Mesenteric fat pad (tissue), 1 donor: ENCODE measurements at places on chromosomes 1 and 21. TPM values are rescaled to one million over a fixed set of nuclear protein-coding genes. Genes with fewer than 3 reads are reported as not detected.
A peak's percentile ranks its signal among the peaks of the same experiment; 100 is the strongest.

DNA sequence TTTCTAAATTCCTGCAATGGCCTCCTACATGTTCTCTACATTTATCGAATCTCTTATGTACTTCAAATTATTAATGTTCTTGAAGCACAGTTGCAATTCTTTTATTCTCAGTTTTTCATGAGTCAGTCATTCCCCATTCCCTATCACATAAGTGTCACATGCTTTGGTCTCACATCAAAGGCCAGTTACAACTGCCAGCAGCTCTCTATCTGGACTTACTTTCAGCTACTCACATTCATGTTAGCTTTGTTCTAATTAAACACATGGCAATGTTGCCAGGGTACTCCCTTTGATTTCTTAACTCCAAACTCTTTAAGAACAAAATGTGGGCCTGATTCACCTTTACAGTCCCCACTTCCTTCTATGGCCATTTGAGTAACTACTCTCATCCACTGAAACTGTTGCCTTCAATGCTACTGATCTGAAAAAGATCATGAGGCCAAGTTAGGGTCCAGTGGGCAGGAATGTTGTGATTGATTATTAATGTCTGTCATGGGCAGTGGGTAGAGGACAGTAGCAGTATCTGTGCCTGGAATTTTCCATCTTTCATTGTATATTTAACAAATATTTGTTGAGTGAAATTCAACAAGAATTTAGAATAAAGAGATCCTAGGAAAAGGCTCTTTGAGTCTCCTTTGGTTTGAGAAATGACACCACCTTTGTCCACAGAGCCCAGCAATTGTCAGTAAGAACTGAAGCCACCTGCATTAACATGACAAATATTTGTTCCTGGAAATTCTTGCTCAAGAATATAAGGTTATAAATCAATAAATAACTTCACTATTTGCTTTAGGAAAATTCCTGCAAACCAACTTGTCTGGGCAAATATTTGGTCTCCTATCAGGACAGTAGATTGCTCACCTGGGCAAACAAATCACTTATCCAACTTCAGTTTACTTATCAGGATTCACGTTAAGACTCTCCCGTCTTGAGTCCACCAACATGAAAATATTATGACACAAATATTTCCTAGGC, 153.6 kb upstream of the SAMSN1 start:
- DNase-seq, result no peak

GRCh38 chr1:76291191-76291590, 216.6 kb downstream of the ST6GALNAC3 start:
- DNase-seq, result no peak

DNA sequence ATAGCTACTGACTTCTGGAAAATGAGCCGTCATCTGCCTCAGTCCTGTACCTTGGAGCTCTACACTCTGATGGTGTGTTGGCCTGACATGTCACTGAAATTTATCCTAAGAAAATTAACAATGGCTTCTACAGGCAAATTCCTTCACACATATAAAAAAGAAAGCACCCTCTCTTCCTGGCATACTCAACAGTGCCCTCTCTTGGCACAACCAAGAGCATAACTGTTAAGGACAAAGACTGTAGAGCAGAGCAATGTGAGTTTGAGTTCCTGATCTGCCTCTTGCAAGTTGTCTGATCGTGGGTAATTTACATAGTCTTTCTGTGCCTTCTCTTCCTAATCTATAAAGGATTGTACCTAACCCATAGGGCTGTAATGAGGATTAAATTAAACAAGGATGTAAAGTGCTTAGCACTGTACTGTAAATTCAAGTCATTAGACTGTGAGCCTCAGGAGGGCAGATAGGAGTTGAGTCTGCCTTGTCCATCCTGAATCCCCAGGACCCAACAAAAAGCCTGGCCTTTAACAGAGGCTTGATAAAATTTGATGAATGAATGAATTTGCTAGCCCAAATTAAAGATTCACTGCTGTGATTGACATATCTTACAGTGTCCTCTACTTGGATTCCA, 83.5 kb downstream of the SYF2 start:
- DNase-seq, result no peak

DNA sequence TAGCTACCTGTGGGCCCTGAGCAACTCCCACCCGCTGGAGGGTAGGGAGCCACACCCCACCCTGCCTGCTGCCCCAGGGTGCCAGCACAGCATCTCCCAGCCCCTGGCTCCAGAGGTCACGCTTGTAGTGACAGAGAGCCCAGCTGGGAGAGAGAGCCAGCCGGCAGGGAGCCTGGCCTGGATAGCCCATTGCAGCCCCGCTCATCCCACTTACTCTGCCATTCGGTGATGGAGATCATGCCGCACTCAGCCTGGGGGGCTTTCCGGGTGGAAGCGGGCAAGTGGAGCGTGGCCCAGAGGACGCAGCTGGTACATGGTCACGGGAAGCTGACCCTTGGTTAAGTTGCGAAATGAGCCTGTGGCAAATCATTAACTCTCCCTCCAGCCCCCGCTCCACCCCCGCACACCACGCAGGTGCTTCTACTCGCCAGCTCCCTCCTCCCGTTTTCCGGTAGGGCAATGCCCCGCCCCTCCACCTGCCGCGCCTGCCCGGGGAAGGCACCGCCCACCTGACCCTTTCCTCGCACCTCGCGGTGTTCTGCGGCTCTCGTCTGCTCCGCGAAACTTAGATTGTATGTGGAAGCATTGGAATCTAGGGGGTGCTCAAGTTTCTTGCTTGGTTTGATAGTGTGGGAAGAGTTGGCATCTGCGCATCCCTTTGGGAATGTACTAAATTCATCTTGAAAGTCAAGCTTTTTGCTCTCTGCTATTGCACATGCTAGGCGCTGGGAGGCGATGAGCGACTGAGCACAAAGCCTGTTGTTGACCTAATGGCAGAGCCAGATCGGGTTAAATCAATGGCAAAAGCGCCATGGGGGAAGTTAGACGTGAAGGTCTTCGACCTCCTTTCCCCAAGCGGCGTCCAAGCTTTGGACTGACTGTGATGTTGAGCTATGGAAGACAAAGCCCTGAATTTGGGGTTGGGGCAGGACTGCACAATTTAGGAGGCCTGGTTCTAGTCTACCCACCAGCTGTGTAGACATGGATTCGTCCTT, at the start of gene GOLT1A:
Gene GOLT1A, minus strand, starts transcription at position 321 of the 995 bp plus-strand sequence. Its CDS starts 82 bp downstream, at position 239.
- no peak for DNase-seq

DNA sequence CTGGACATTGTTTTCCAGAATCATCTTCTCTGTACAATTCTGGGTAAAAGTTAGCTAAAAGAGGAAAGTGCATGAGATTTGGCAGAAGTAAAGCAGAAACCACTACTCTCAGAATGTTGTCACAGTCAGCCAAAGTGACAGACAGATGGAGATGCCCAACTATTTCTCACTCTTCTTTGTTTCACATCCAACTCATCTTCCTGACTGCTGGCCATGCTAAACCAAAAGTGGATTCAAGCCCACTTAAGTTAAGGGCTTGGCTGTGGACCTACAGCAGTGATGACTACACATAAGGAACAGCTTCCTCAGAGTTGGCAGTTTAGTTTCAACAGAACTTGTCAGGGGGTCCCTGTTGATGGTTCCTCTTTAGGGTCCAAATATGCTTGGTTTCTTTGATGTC, 730.2 kb downstream of the LRRIQ3 start:
- no peak for DNase-seq

- DNase-seq, result no peak
These were observed 119.1 kb downstream of the TGFBR3 start for GRCh38 chr1:91766883-91767282.

DNA sequence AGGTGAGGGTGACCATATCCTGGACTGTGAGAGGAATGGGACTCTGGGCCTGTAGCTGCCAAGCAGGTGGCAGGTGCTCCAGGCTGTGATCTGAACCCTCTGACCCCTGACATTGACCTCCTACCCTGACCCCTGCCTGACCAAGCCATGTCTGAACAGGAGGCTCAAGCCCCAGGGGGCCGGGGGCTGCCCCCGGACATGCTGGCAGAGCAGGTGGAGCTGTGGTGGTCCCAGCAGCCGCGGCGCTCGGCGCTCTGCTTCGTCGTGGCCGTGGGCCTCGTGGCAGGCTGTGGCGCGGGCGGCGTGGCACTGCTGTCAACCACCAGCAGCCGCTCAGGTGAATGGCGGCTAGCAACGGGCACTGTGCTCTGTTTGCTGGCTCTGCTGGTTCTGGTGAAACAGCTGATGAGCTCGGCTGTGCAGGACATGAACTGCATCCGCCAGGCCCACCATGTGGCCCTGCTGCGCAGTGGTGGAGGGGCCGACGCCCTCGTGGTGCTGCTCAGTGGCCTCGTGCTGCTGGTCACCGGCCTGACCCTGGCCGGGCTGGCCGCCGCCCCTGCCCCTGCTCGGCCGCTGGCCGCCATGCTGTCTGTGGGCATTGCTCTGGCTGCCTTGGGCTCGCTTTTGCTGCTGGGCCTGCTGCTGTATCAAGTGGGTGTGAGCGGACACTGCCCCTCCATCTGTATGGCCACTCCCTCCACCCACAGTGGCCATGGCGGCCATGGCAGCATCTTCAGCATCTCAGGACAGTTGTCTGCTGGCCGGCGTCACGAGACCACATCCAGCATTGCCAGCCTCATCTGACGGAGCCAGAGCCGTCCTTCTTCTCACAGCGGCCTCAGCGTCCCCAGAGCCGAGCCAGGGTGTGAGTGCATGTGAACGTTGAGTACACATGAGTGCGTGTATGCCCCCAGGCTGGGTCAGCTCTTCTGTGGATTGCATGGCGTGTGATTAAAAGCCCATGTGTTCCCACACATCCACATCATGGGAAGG, 3.1 kb downstream of the TMEM125 start:
- peak; percentile 86 for DNase-seq

- DNase-seq, result no peak
These were observed 22.0 kb upstream of the BLACAT1 start for GRCh38 chr1:205477759-205478247.

DNA sequence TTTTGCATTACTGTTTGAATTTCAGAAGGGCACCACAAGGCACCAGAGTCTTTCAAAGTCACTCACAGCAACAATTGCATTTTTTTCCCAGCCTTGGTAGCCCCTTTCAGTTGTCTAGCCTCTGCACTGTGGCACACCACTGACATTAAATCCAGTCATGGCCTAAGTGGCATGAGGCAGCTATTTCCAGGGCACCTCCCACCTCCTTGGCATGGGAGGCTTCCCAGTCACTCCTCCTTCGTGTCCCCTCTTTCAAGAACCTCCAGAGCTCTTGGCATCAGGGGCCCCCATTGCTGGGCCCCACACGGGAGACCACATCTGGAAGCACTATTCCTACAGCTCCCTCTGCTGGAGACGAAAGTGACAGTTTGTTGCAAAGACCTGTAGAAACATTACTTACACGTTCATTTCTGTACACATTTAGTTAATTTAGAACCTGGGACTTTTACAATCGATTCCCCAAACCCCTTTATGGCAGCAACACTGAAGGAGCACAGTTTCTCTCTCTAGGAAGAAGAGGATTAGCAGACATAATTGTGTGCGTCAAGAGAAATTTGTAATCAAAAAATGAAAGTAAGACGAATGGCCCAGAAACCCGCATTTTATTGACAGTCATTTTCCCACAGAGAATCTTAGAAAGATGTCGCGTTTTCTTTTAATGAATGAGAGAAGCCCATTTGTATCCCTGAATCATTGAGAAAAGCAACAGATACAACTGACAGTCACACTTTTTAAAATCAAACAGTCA, 5.7 kb upstream of the CHD5 start:
- no peak for DNase-seq

DNA sequence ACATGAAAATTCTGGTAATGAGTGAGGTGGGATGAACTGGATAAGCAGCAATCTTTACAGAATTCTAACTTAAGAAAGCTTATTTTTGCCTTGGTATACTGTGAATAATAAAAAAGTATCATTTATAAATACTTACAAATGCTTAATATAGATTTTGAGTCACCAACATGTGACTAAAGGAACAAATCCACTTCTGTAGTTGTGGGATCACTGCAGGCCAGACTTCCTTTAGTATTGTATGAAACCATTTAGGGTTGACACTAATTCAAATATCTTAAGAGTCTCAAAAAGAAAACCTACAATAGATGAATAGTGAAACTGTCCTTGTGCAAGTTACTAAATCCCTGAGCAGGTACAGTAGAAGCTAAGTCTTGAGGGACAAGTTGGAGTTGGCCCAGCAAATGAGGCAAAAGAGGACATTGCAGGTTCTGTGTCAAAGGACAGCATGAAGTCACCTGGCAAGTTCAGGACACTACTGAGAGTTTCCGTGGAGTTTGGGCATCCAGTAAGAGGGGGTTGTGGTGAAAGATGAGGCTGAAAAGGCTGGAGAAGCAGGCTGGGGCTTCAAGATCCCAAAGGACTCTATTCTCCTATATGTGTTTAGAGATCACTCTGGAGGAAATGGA, 5.9 kb upstream of the THEM4 start:
- DNase-seq, result no peak

DNA sequence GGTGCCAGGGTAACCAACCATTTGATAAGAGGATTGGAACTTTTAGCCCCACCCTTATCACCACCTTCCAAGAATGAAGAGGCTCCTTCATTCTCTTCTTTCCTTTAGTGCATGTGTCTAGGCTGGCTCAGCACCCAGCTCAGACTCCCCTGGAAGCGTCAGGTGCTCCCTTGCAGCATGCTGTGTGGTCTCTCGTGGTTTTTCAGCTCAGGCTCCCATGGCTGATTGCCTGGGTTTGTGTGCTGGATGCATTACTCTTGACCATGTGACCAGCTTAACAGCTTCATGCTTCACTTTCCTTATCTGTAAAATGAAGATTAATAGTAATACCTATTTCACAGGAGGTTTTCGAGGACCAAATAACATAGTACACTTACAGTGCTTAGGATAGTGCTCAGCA, 198.4 kb downstream of the HHAT start:
- no peak for DNase-seq

- no peak for DNase-seq
These were observed 65.5 kb upstream of the CR1L start for GRCh38 chr1:207579436-207579799.

DNA sequence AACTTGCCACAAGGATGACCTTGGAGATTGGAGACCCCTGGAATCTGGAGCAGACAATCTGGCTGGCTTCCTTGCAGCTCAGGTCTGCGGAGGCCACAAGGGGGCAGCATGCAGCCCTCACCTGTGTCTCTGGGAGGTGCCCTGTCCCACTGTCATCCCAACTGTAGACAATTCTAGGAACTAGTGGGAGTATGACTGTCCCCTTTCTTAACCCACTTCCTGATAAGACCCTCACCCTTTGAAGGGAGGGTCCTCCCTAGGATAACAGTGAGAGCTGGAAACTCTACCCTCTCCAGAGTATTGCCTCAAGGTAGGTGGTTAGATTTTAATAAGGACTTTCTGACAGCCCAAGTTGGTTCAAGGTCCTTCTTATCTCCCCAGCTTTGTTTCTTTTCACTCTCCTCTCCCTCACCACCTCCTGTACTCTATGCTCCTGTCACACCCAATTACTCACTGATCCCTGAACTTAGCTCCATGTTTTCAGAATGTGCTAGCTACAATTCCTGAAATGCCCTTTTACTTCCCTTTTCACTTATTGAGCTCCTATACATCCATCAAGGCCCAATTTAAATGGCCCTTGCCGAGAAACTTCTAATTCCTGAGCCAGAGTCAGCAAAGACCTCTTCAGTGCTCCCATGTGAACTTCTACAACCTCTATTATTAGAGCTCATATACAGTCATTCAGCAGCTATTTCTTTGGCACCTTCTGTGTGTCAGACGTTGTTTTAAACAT, 9.2 kb upstream of the KCNQ4 start:
- peak; percentile 82 for DNase-seq

Gene CTSE
- total RNA-seq, result 0.35 TPM

Gene KISS1
- not detected for total RNA-seq
